Esophagus muscularis mucosa (tissue), 4 donors: ENCODE measurements at places on chromosomes 16 and 17. TPM values are rescaled to one million over a fixed set of nuclear protein-coding genes. Genes with fewer than 3 reads are reported as not detected.

The IL17C gene
- not detected for total RNA-seq

The GPR139 gene
- not detected for total RNA-seq

- H3K27ac ChIP-seq, result no peak overlapping the region
- no peak overlapping the region for H3K4me3 ChIP-seq
- peak; percentile 66 for DNase-seq
- H3K27me3 ChIP-seq, result no peaks in the 10 kb centered on the region
- H3K36me3 ChIP-seq, result no peaks in the 10 kb centered on the region
- no peaks in the 10 kb centered on the region for H3K4me1 ChIP-seq
Measured at GRCh38 chr16:65916995-65917394, 449.5 kb upstream of the CDH5 start.

The SLC2A4 gene
- 167 TPM for total RNA-seq

GRCh38 chr17:4436846-4437245 is 3.1 kb downstream of the SPNS3 start:
- H3K4me3 ChIP-seq, result no peak overlapping the region
- no peak for DNase-seq
- H3K27ac ChIP-seq, result no peak overlapping the region
- H3K27me3 ChIP-seq, result no peaks in the 10 kb centered on the region
- no peaks in the 10 kb centered on the region for H3K36me3 ChIP-seq
- H3K4me1 ChIP-seq, result no peaks in the 10 kb centered on the region

DNA sequence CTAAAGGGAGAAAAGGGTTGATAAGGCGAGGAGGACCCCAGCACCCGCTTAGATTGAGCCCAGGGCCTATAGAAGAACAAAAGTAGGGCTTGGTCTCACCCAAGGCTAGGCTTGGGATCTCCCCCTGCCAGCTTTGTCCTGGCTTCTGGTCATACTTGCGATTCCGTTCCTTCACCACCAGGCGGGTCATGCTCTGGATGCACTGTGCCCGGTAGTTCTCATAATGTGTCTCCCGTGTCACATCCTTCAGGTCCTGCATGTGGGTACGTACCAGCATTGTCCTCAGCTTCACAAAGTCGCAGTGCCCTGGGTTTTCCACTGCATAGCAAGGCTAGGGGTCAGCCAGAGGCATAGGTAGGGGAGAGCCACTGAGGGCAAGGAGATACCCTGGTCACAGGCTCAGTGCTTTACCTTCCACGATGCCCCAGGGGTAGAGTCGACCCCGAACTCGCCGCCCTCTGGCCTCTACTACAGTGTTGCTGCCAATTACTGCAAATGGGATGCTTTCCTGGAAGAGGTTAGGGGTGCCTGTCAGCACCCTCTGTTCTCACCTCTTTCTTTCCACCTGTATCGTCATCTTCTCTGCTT is 6.5 kb upstream of the MTMR4 start:
- peaks cover 20% of the 10 kb centered on the region for H3K4me1 ChIP-seq
- DNase-seq, result no peak
- H3K27ac ChIP-seq, result no peak overlapping the region
- peaks cover 5% of the 10 kb centered on the region for H3K36me3 ChIP-seq
- H3K4me3 ChIP-seq, result no peak overlapping the region
- H3K27me3 ChIP-seq, result no peaks in the 10 kb centered on the region
